Retina (tissue), 1 donor: ENCODE measurements at places on chromosomes 4 and X.
A peak's percentile ranks its signal among the peaks of the same experiment; 100 is the strongest.

DNA sequence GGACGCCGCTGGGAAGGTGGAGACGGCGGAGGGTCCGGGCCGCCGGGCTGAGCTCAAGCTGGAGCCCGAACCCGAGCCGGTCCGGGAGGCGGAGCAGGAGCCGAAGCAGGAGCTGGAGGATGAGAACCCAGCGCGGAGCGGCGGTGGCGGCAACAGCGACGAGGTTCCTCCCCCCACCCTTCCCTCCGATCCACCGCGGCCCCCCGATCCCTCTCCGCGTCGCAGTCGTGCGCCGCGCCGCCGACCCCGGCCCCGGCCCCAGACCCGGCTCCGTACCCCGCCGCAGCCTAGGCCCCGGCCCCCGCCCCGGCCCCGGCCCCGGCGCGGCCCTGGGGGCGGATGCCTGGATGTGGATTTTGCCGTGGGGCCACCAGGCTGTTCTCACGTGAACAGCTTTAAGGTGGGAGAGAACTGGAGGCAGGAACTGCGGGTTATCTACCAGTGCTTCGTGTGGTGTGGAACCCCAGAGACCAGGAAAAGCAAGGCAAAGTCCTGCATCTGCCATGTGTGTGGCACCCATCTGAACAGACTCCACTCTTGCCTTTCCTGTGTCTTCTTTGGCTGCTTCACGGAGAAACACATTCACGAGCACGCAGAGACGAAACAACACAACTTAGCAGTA is 483 bp downstream of the USP27X start:
- DNase-seq = no peak

GRCh38 chr4:122673252-122673651 is 52.4 kb upstream of the IL21 start:
- DNase-seq = no peak

GRCh38 chr4:113781439-113782040 is 20.0 kb upstream of the CAMK2D start:
- DNase-seq = no peak

- DNase-seq = no peak
These were observed 273.7 kb upstream of the TECRL start for GRCh38 chr4:64682946-64683345.

- no peak for DNase-seq
These were observed 12.0 kb upstream of the TNIP2 start for GRCh38 chr4:2768124-2768523.

- DNase-seq = no peak
These were observed 25.8 kb upstream of the ARHGAP24 start for GRCh38 chr4:85448906-85449890.

- no peak for DNase-seq
These were observed 183.8 kb upstream of the INTU start for GRCh38 chr4:127448986-127449385.

GRCh38 chrX:57752866-57753265 is 72.8 kb upstream of the NLRP2B start:
- no peak for DNase-seq

DNA sequence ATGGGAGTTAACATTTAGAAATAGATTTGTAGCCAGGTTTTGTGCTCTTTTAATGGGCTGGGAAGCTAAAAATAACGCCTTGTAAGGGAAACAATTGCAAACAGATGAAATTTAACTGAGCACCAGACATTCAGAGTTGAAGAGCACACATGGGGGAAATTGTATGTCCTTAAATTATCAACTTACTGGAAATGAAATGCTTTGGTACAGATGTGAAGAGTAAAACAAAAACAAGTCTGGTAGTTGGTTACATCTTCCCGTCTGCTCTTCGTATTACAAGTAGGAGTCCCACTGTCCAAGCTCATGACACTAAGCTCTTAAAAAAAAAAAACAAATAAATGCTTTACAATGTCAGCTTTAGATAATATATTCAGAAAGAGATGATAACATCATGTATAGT is 59.5 kb upstream of the RPA4 start:
- DNase-seq = no peak

GRCh38 chr4:127656047-127656680 is 23.4 kb downstream of the INTU start:
- no peak for DNase-seq

DNA sequence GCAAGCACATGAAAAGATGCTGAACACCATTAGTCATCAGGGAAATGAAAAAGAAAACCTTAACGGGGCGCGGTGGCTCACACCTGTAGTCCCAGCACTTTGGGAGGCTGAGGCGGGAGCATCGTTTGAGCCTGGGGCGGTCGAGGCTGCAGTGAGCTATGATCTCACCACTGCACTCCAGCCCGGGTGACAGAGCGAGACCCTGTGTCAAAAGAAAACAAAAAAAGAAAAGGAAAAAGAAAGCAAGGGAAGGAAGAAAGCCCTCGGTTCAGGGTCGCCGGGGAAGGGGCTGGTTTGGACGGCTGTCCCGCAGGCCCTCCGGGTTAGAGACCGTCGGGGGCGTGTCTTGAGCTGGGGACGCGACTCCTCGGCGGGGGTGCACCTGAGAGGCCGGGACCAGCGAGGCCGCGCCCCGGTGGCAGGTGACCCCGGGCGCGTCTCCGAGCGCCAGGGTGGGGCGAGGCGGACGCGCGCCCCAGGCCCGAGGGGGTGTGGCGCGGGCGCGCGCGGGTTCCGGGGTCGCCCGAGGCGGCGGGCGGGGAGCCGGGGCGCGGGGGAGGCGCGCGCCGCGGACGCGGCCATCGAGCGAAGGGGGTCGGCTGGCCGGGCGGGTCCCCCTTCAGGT is 478 bp upstream of the PLXNA3 start:
- peak; percentile 52 for DNase-seq

- DNase-seq = no peak
These were observed 199.3 kb downstream of the GC start for GRCh38 chr4:71584585-71584984.

GRCh38 chr4:81776794-81777193 is 305.1 kb upstream of the RASGEF1B start:
- DNase-seq = no peak

DNA sequence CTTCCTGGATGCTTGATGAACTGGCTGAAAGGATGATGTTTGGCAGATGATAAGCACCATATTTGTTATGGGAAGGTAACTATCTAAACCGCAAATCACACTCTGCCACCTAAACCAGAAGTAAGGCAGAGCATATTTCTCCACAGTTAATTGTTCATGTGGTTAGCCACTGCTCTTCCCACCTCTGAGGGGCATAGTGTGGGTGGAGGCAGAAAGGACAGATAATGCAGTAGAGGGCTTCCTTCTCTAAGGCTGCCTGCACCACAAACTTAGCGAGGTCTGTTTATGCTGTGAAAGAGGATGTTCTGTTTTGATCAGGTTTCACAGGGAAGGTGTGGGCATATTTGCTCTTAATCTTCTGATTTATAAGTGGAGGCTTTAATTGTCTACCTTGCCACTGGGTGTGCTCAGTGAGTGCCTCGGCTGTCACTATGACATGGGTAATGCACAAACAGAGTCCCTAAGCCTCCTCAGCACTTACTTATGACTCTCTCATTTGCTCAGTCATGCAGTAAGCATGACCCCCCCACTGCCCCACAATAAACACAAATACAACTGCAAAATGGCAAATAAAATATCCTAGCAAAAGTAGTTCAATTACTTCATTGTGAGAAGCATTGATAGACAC is 401.0 kb downstream of the TMA16 start:
- DNase-seq = peak; percentile 37

- peak; percentile 88 for DNase-seq
These were observed 1.5 kb downstream of the MAB21L2 start for GRCh38 chr4:150583287-150584110.

- DNase-seq = no peak
These were observed 1.1 kb upstream of the SH3BP2 start for GRCh38 chr4:2791518-2792395.

DNA sequence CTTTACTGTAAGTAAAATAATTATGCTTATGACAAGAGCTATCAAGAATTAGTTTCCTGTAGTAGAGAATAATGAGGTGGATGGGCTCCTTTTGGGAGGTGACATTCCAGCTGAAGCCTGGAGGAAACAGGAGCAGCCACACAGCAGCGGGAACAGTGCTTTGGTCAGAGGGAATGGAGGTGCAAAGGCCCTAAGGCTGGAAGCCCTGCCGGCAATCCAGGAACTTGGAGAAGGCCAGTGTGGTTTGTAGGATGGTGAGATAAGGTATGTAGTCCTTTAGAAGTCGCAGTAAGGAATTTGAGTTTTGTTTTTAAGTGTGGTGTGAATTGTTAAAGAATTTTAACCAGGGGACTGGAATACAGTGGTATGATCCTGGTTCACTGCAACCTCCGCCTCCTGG is 8.1 kb downstream of the TMEM131L start:
- no peak for DNase-seq

- peak; percentile 76 for DNase-seq
These were observed 105.6 kb downstream of the HNRNPD start for GRCh38 chr4:82268050-82268825.

GRCh38 chrX:1242891-1243402 is 25.7 kb upstream of the CSF2RA start:
- DNase-seq = no peak
